ENCODE measurements at places on chromosomes 11 and 22.

DNA sequence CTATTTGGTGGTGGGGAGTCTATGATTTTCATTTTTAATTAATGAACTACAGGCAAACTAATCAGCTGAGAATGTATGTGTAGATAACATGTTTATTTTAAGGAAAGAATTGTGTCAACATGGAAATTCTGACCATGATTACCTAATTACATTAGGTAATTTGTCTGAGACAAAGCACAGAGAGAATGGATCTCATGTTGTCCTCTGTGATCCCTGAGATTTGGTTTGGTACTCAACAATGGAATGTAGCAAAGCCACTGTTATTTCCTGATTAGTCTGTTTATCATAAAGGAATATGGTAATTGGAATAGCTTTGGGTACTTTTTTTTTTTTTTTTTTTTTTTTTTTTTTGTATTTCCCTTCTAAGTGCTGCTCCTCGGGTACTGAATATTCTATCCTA, 718.8 kb upstream of the ARHGAP42 start:
- no peak for DNase-seq

DNA sequence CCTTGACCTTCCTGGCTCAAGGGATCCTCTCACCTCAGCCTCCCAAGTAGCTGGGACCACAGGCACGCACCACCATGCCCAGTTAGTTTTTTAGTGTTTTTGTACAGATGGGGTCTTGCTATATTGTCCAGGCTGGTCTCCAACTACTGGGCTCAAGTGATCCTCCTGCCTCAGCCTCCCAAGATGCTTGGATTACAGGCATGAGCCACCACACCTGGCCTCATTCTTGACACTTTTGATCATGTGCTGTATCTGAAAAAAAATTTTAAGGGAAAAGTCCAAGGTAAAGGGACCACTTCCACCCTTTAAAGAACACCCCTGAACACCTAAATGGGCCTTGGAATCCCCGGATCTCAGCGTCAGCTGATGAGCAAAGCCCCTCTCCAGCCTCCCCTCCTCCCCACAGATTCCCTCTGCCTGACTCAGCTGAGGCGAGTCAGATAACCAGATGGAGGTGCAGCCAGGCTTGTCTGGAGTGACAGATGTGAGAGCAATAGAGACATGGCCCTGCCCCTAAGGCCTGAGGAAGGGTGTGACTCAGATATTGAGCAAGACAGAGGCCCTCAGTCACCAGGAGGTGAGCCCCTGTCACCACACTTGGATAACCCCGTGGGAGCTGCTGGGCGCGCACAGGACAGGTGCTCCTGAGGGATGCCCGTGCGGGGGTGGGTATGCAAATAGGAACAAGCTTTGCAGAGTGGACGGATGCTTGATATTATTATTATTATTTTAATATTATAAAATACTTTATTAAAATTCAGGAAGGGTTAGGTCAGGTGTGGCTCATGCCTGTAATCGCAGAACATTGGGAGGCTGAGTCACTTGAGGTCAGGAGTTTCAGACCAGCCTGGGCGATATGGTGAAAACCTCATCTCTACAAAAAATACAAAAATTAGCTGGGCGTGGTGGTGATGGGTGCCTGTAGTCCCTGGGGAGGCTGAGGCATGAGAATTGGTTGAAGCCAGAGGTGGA, 5.0 kb upstream of the CCDC88B start:
- peak; percentile 30 for DNase-seq

GRCh38 chr11:110065189-110065588, 28.0 kb upstream of the ZC3H12C start:
- no peak for DNase-seq

DNA sequence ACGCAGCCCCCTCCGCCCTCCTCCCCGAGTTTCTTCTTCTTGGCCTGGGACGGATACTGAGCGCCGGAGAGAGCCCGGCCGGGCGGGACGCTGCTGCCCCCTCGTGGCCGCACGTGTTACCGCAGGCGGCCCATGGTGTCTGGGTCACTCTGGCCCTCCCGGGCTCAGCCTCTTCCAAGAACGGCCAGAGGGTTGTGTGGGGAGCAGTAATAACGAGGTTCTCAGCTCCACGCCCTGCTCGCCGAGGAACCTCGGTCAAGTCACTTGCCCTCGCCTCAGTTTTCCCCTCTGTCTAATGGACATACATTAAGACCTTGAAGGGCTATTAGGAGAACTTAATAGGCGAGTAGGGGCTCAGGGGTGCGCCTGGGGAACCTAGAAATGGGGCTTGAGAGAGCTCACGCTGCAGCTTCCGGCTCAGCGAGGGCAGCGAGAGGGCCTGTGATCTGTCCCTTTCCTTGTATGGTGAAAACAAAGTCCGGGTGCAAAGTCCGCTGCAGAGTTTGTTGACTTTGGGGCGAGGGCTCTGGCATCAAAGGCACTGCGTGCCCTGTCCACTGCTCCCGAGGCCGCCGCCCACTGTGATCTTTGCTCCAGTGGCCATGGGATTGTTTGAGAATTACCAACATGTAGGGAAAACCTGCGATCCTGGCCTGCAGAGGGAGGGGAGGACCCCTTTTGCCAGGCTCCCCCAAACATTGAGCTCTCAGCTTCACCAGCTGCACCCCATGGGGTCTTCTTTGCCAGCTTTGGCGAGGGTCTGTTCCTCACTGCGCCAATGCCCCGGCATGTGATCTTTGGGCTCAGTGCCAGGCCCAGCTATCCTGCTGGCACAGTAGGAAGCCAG, 14.4 kb upstream of the LRP5 start:
- DNase-seq, result peak; percentile 44

GRCh38 chr11:923691-924405, 1.8 kb upstream of the AP2A2 start:
- DNase-seq, result no peak

- no peak for DNase-seq
Measured at GRCh38 chr22:25748704-25749103, 6.7 kb downstream of the MYO18B start.

DNA sequence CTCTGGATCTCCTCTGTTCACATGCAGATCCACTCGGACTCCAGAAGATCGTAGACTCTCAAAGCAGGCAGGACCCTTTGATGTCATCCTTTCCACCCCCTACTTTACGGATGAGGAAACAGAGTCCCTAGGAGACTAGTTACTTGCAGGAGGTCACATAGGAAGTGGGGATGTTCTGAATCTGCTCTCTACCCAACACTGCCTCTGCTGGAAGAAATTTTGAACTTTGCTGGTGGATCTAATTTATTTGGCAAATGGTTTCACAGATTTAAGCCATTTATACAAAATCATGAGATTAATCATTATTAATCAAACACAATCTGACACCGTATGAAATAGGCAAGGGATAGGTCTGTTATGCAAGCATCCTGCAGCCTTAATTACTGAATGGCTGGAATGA, 55.0 kb upstream of the USP47 start:
- DNase-seq, result peak; percentile 21

- DNase-seq, result no peak
Measured at GRCh38 chr22:36104435-36104834, 56.1 kb downstream of the APOL3 start.

DNA sequence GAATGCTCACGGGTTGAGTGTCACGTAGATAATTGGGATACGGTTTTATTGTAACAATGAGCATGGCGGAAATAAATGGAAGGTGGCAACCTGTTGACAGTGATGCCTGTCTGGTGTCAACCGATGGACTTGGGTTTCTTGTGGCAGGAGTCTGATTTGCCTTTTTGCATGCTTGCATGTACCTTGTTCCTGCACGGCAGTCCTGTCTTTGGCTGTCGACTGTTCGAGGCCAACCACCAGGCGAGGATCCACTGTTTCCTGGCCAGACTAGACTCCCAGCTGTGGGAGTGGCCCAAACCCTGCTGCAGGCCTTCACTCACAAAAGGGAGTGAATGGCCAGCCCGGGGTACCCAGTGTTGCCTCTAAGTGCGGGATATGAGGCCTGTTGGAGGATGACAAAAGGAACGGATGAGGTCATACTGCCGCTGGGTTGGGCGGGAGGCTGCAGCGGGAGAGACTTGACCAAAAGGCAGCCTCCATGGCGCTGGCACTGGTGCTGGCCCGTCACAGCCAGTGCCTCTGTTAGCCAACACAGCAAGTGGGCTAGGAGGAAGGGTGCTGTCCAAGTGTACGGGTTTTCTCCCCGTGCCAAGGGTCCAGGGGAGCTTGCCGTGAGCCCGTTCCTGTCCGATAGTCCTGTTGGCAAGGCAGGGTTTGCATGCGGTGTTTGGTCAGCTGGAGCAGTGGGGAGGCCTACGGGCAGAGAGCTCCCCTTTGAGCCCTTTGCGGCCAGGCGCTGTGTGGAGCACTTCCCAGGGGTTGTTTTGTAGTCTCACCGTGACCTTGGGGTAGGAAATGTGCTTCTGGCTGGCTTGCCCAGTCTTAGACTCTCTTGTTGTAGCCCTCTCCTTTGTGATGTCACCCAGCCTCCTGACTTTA, 974 bp downstream of the DGCR8 start:
- peak; percentile 14 for DNase-seq

GRCh38 chr11:1760351-1761109, 3.2 kb downstream of the CTSD start:
- DNase-seq, result no peak

GRCh38 chr11:112968941-112969713, 7.9 kb downstream of the NCAM1 start:
- DNase-seq, result no peak

GRCh38 chr11:47461876-47462275, 12.9 kb upstream of the RAPSN start:
- DNase-seq, result no peak

DNA sequence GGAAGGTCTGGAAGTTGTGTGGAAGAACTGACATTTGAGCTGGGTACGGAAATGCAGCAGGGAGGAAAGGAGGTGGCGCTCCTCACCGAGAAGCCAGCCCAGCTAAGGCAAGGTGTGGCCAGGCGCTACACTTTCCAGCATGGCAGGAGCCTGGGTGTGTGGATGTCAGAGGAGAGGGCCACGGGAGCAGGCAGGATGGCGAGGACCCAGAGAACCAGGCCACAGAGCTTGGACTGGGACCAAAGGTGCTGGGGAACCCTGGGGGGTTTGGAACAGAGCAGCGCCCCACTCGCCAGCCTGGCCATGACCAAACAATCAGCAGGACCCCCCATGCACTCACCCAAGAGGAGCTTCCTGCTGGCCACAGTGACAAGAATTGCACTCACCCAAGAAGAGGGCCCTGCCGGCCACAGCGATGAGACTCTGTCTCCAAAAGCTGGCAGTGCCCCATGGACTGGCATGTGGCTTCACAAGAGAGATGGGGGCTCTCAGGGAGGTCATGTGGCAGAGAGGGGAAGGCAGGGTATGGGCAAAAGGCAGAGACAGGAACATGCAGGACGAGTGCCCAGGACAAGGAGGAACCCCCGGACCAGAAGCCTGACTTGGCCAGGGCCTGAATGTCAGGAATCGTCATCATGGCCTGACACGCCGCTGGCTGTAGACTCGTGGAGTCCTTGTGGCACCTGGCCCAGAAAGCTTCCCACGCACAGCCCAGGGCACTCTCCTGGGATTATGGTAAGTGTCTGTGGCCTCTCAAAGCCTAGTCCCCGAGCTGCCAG, 45.4 kb downstream of the IGF2 start:
- DNase-seq, result no peak

- no peak for DNase-seq
Measured at GRCh38 chr11:119885067-119885466, 156.1 kb upstream of the NECTIN1 start.

DNA sequence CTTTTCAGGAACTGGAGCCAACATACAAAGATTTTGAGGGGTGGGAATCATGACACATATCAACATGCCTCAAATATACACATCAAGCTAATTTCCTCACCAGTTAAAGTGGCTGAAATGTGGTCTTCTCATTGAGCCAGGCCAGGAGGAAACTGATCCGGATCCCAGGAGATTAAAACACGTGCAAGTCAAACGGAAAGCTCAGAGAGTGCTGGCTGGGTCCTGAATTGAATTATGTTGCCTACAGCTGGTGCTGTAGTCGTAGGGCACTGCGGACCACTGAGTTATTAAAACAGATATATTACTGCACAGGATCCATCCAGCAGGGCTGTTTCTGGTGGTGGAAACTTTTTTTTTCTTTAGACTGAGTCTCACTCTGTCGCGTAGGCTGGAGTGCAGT, 14.1 kb upstream of the WNT7B start:
- DNase-seq, result no peak

GRCh38 chr11:63920939-63921417, 4.0 kb upstream of the RCOR2 start:
- no peak for DNase-seq

- no peak for DNase-seq
Measured at GRCh38 chr11:19232910-19233503, 7.7 kb downstream of the E2F8 start.

GRCh38 chr22:39240831-39241793, 3.7 kb downstream of the PDGFB start:
- no peak for DNase-seq

- no peak for DNase-seq
Measured at GRCh38 chr11:3810446-3810845, 2.1 kb downstream of the PGAP2 start.

DNA sequence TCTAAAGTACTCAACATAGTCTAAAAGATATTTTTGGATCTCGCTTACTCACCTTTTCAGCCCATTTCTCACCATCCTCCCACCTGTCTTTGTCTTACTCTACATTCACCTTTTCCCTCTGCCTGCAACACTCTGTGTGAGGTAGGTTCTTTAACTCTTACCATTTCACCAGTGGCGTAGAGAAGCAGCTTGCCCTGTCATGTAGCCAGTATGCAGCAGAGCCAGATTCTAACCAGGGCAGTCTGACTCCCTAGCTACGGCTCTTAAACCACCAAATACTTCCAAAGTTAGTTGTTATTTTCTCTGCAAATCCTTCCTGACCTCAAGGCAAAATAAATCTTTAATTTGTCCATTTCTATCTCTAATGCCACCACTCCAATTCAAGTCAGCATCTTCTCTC, 7.5 kb downstream of the ALG8 start:
- DNase-seq, result no peak

- DNase-seq, result no peak
Measured at GRCh38 chr11:133012803-133013202, 519.5 kb downstream of the OPCML start.

GRCh38 chr22:40430991-40431390, 60.6 kb downstream of the SGSM3 start:
- no peak for DNase-seq

All from NCI-H1105 treated with DMSO at 0.1 percent for 48 hours (cell line).